ENCODE measurements at places on chromosomes 12 and 14.

DNA sequence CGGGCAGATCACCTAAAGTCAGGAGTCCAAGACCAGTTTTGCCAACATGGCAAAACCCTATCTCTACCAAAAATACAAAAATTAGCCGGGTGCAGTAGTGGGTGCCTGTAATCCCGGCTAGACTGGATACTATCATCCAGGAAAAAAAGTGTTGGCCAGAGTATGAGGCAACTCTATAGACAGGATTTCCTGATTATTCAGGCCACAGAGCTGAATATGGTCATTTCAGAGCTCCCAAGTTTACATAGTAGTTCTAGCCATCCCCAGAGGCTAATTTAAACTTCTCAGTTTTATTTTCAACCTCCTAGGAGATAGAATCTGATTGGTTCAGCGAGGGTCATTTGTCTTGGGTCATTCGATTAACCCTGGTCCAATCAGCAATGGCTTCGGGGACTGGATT is 7.3 kb downstream of the RPGRIP1 start:
- DNase-seq = no peak

- DNase-seq = no peak
These were observed 52.4 kb upstream of the STON2 start for GRCh38 chr14:81452341-81453133.

DNA sequence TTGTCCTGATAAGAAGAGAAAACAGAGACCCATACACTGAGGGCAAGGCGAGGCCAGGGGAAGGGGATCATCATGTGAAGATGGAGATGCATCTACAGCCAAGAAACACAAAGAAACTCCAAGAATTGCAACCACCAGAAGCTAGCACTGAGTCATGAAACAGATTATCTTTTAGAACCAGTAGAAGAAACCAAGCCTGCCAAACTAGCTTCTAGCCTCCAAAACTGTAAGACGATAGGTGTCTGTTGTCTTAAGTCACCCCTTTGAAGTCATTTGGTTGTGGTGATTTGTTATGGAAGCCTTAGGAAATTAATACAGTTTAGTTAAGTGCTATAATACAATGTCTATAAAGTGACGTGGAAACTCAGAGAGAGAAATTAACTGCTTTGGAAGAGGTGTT is 15.4 kb downstream of the KCNC2 start:
- no peak for DNase-seq

DNA sequence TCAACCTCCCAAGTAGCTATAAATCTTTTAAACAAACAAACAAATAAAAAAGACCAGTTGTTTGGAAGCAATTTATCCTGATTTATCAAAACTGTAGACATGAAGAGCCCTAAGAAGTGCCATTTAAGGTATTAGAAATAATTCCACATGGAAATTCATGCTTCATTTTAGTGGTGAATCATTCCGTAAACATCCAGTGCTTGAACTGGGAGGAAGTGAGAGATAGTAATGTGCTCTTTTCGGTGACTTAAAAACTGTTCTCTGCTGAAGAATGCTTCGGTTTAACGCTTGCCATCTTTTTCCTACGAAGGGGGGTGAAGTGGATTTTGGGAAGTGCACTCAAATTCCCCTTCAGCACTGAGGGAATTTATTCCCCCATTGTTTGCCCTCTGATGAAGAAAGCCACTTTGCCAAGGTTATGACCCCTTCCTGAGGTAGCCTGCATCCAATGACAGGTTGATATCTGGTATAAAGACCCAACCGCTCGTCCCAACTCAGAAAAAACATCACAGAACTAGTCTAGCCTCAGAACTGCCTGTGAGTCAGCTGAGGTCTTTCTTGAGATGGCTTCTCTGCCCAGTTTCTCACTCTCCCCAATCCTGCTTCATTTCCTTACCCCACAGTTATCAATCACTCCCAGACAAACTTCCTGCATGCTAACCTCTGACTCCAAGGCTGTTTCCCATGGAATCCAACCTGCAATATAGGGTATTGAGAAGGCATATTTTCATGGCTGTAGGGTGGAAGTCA is 244.1 kb downstream of the AEBP2 start:
- DNase-seq = no peak

DNA sequence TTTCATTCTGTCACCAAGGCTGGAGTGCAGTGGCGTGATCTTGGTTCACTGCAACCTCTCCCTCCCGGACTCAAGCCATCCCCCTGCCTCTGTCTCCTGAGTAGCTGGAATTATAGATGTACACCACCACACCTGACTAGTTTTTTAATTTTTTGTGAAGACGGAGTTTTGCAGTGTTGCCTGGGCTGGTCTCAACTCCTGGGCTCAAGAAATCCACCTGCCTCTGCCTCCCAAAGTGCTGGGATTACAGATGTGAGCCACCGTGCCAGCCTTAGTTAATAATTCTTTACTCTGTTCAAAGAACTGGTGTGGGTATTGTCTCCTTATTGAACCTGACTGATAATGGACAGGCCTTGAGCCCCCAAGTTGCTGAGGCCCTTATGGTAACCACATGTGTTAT is 10.4 kb upstream of the KRT7 start:
- DNase-seq = no peak

DNA sequence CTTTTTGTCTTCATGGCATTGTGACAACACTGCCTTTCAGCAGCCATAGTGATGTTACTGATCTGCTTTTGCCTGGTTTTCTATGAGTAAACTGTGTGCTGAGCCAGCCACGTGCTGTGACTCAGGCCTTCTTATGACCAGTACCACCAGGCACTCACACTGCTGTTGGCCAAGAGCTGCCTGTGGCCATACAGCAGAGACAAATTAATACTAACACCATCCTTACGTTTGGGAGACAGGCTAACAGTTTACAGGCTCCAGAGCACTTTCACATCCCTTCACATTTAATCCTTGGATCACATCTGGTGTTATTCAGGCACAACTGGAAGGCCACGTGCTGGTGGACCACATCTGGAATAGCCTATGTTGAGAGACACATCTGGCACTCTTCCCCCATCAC is 377.9 kb downstream of the CCDC91 start:
- DNase-seq = no peak

GRCh38 chr12:120833849-120834248 is 70.3 kb downstream of the SPPL3 start:
- no peak for DNase-seq

- DNase-seq = no peak
These were observed 37.1 kb upstream of the KITLG start for GRCh38 chr12:88617352-88617751.

GRCh38 chr12:93571925-93572711 is at the start of gene SOCS2:
Gene SOCS2 (plus strand): TSS chr12:93572675. CDS start chr12:93572898, 223 bp downstream.
- DNase-seq = peak; percentile 20

GRCh38 chr12:106527356-106527755 is 55.4 kb upstream of the RFX4 start:
- no peak for DNase-seq

GRCh38 chr14:104227806-104228205 is 89.4 kb downstream of the KIF26A start:
- no peak for DNase-seq

DNA sequence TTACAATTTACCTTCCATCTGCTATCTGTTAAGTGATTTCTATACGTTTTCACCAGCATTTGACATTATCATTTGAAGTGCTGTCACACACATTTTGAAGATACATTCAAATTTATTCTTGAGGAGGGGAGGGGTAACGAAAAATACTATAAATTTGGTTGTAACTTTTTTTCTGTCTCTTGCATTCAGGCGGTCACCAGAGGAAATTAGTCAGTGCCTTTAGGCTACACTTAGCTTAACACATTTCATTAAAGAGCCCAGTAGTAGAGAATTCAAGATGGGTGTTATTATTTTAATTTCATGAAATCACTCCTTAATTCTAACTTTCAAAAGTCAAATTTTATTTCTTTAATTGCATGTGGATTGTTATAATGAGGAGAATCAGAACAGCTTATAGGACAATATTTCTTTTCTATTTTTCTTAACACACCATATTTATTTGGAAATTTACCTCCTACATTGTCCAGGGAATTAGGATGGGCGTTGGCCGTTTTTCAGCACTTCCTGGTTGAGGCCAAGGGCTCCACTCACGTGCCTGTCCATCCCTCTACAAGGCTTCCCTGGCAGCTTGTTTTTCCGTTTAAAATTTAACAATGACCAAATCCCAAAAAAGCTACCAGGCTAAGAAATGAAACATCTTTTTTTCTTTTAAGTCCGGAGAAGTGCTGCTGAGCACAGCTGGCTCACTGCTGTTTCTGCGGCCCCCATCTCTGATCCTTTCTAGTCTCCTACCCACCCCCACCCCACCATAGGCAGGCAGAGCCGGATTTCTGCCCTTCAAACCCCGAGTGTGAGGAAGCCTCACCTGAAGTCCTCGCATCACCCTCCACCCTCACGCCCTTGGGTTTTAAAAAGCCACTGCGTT is 1.1 kb upstream of the FAR2 start:
- DNase-seq = no peak

- DNase-seq = no peak
These were observed 57.8 kb downstream of the ATG14 start for GRCh38 chr14:55353686-55354467.

DNA sequence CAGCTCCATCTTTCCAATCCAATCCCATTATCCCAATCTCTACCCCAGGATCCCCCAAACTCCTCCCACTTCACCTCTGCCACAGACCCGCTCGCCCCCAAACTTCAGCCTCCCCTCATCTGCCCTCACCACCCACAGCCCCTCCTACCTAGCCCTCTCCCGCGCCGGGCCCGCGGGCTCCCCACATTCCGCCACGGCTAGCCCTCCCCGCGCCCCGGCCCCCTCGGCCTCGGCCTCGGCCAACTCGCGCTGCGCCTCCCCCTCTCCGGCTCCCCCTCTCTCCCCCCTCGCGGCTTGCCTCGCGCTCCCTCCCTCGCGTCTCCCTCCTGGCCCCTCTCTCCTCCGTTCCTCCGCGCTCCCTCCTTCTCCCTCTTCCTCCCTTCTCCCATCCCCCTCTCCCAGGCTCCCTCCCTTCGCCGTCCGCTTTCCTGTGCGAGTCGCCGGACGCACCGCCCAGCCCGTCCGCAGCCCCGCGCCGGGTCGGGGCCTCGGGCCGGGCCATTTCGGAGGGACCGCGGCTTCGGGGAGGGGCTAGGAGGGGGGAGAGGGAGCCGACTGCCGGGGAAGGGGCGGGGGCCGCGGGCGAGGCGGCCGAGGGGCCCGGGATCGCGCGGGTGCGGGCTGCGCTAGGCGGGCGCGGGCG is at the start of gene ATN1:
ATN1 (plus strand) TSS at position 581 of the 643 bp plus-strand sequence. CDS start 6,043 bp downstream, outside the sequence.
- DNase-seq = no peak

DNA sequence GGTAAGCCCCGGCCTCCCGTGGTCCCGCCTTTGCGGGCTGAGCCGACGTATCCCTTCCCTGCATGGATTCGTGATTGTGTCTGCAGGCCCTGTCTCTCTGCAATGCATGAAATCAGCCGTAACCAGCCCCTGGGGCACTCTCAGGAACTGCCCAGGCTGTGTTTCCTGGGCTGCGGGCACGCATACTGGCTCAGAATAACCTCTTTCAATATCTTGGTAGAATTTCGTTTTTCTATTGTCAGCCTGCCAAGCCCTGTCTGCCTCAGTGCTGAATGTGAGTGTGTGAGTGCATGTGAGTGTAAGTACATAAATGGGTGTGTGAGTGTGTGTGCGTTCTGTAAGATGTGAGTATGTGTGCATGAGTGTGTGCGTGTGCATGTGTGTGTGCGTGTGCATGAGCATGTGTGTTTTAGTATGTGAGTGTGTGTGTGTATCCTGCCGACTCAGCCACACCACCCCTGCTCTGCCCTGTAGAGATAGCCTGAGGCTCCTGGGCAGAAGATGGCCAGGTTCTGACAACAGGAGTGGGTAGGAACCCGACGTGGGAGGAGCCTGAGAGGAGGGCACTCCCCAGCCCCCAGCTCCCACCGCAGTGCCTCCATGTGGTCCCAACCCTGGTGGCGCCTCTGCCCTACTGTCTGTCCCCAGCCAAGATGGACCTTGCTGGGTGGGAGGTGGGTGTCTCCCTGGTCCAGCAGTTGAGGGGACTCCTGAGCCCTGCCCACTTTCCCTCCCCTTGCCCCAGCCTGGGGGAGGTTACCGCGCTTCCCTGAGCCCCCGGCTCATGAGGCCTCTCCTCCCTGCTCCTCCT is 268.8 kb downstream of the ADGRD1 start:
- no peak for DNase-seq

DNA sequence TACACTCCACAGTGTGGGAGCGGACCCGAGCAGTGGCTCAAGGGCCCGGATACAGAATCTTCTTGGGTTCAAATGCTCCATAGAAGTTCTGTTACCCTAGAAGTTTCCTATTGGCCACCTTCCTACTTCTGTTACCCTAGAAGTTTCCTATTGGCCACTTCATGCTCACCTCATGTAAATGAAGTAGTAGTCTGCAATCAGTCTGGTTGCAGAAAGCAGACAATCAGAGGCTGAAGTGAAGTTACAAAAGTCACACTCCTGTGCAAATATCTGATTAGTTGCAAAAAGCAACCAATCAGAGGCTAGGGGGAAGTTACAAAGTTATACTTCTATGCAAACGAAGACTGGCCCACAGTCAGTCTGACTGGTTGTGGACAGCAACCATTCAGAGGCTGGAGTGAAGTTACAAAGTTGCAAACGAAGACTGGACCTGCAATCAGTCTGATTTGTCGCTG is 77.8 kb upstream of the CPNE8 start:
- no peak for DNase-seq

GRCh38 chr14:65290830-65291229 is 121.7 kb upstream of the FUT8 start:
- DNase-seq = no peak

GRCh38 chr14:41482861-41483260 is 123.8 kb upstream of the LRFN5 start:
- no peak for DNase-seq

- DNase-seq = no peak
These were observed 58.7 kb downstream of the LRRC74A start for GRCh38 chr14:76884853-76885276.

DNA sequence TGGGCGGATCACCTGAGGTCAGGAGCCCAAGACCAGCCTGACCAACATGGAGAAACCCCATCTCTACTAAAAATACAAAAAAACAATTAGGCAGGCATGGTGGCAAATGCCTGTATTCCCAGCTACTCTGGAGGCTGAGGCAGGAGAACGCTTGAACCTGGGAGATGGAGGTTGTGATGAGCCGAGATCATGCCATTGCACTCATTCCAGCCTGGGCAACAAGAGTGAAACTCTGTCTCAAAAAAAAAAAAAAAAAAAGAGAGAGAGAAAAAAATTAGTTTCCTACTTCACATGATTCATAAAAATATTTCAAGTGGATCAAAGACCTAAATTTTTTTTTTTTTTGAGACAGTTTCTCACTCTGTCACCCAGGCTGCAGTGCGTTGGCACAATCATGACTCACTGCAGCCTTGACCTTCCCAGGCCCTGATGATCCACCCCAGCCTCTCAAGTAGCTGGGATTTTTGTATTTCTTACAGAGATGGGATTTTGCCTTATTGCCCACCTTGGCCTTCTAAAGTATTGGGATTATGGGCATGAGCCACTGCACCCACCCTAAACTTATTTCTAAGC is 24.9 kb downstream of the FCF1 start:
- DNase-seq = no peak

GRCh38 chr14:69066396-69067171 is 86.3 kb downstream of the DCAF5 start:
- DNase-seq = no peak

- DNase-seq = no peak
These were observed 62.9 kb downstream of the CCDC91 start for GRCh38 chr12:28253161-28253641.

- peak; percentile 44 for DNase-seq
These were observed 85.1 kb upstream of the NID2 start for GRCh38 chr14:52153939-52154338.
